ENCODE measurements at places on chromosomes 4 and X.

GRCh38 chrX:50971395-50971794 lies 60.9 kb downstream of the BMP15 start:
- no peak for DNase-seq

- DNase-seq = no peak
These were observed at the start of gene GRIA3 for GRCh38 chrX:123184219-123184865. Gene GRIA3, plus strand, starts transcription at chrX:123184278. Its CDS starts 258 bp downstream, at chrX:123184536.

DNA sequence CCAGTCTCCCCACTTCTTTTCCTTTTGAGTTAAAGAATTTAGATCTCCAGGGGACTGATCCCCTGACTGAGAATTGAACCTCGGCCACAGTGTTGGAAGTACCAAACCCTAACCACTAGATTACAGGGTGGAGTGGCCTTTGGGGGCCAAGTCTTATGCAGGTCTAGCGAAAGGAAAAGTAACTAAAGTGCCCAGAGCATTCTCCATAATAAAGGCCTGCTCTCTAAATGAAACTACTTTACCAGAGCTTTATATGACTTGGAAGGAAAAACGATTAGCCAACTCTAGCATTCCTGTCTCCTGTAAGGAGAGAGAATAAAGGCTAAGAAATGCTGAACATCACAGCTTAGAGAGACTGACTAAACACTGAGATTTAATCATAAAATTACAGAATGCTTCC lies 788.0 kb downstream of the C4orf33 start:
- DNase-seq = no peak

DNA sequence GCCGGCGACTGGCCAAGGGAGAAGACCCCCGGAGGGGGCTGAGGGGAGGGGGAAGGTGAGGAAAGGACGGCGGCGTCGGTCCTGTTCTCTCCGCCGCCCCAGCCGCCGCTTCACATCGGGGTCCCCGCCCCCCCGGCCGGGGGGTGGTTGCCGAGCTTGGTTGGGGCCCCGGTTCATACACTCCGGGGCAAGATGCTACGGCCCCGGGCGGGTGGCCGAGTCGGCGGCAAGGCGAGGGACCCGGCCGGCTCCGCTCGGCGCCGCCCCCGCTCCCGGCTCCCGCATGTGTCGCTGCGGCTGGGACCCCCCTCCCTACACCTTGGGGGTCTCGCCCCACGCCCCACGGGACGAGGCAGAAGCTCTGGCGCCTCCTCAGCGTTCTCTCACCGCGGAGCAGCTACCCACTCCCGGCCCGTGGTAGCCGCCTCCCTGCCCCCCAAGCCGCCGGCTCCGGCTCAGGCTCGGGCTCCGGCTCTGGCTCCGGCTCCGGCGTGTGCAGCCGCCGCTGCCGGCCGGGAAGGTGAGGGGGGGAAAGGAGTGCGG lies 461 bp downstream of the FBXW7 start:
- no peak for DNase-seq

DNA sequence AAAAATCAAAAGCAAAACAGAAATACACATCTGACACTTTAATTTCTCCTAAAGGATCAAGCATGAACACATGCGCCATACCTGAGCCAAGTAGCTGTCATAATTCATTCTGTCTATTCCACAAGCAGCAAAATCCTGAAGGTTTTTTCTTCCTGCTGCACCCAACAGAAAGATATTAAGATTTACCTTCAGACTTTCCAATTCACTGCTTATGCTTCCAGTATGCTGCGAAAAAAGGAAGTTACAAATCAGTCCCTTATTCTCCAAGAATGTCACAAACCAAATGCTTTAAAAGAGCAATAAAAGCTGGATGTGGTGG lies 29.2 kb upstream of the FGFBP2 start:
- no peak for DNase-seq

GRCh38 chrX:115068896-115069295 lies 51.5 kb upstream of the IL13RA2 start:
- DNase-seq = no peak

GRCh38 chr4:140628016-140628415 lies 59.3 kb upstream of the UCP1 start:
- no peak for DNase-seq

DNA sequence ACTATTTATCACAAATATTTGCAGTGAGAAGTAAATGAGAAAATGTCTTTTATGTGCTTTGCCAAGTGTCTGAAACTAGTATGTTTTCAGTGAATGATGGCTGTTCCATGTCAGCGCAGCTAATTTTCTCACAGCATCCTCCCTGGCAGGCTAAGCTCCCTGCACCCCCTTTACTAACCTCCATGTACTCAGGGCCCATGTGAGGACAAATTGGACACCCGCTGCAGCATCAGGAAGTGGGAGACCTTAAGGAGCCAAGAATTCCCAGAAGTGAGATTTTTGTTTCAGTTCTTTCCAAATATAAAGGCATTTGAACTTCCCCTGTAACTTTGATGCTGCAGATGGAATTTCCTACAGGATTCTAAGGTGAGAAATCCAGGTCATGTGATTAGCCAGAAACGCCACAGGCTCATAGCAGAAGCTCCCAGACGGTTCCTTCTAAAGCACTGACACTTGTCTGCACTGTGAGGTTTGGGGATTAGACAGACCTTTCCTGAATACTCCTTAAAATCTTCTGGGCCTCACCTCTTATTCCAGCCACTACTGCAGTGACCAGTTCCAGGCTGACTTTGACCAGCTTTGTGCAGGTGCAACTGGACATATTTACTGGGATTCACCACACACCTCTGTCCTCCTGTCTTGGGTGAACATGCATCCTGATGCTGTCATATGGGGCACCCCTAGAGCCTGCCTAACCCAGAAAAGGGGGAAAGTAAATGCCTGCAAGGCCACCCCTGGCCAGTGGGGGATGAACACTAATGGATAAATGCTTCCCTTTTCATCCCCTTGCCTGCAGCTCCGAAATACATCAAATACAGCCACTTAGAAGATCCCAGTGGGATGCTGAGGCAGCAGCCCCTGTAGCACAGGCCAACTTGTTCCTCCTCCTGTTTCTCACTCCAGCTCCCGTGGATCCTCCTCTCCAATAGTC lies 45.9 kb downstream of the LGI2 start:
- DNase-seq = no peak

GRCh38 chr4:123166023-123166422 lies 230.6 kb upstream of the SPRY1 start:
- no peak for DNase-seq

DNA sequence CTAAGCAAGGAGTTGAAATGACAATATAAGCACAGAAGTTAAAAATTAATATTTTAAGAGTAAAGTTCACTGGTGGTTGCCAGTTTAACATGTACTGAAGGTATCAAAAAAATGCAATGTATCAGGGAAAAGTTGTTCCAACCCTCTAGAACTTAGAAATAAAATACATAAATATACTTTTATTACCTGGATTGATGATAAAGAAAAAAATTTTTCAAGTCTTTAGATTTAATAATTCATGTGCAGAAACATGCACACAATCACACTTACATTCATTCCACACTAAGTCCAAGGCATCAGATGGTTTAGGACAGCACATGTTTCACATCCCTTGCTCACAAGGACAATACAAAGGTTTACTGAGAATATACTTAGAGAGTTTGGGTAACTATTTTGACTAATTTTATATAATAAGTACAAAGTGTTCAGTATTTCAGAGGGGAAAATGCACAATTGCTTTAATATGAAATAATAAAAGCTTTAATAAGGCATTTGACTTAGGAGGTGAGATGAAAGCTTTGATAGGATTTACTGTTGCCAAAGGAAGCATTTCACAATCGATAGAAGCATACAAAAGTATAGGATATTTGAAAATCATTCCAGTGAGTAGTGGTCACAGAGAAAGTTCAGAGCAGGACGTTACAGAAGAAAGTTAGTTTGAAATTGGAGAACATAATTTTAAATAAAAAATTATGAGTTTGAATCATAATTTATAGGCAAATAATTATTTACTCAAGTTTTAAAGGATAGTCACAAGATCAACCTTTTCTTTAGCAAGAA lies 392 bp upstream of the UGT2A3 start:
- DNase-seq = no peak

- DNase-seq = no peak
These were observed 744.2 kb upstream of the GRIA3 start for GRCh38 chrX:122439831-122440230.

GRCh38 chr4:15488136-15488535 lies 18.5 kb downstream of the CC2D2A start:
- no peak for DNase-seq

DNA sequence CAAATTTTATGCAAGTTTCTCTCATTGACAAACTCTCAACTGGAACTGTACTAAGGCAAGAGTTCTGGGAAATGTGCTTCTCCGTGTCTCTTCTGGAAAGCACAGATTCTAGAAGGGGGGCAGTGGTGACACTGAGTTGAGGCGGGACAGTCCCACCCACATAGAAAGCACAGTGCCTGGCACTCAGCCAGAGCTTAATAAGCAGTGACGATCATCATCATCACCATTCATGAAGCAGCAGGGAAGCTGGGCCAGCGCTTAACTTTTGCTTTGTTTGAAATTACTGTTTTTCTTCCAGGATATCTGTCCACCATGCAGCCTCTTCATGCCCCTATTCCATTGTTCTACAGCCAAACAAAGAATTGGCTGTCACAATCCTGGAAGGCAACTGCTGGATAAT lies 60.3 kb downstream of the BEND2 start:
- DNase-seq = no peak

DNA sequence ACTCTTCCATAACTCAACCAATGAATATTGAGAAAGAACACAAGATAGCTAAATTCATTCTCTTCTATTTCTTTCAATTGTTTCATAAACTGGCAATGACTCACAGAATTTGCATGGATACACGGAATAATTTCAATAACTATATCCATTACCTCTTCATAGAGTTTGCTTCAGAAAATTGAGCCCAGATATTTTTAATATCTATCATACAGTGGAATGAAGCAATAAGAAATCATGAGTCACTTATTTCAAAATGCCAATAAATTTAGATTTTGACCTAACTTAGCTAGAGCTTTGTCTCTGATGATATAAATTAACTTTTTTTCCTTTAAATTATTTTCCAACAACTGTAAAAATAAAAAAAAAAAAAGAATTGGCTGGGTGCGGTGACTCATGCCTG lies 22.2 kb upstream of the MANBA start:
- no peak for DNase-seq

DNA sequence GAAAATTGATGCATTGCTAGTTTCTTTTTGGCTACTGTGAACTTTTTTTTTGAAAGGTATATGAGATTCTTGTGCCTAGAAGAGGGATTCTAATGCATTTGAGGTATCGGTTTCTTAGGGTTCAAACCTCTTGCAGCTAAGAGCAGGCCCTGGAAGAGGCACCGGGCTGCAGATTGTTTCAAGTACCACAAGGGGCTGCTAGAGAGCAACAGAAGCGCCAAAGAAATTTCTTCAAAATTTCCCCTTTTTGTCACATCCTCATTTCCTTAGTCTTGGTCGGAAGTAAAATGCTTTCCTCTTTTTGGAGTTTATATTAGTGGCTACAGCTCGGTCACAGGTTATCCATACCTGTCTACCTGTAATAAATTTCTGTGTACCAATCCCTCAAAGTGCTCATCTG lies 89.8 kb downstream of the PDGFRA start:
- DNase-seq = peak; percentile 19

DNA sequence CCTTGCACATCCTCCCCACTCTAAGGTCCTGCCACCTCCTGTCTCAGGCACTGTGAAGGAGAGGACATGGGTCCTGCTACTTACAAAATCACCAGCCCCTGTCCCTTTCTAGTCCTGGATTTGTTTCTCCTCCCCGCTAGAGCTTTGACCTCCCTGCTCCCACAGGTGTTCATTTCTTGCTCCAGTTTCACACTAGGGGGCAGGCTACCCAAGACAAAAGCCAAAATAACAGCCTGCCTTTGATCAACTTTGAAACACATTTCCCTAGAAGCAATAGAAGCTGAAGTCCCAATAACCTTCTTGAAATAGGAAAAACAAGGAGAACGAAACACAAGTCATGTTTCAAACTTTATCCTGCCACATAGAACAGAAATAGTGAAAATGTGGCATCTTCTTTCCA lies 164.4 kb downstream of the QDPR start:
- DNase-seq = peak; percentile 29

GRCh38 chr4:8319731-8320385 lies 50.3 kb downstream of the HTRA3 start:
- no peak for DNase-seq

DNA sequence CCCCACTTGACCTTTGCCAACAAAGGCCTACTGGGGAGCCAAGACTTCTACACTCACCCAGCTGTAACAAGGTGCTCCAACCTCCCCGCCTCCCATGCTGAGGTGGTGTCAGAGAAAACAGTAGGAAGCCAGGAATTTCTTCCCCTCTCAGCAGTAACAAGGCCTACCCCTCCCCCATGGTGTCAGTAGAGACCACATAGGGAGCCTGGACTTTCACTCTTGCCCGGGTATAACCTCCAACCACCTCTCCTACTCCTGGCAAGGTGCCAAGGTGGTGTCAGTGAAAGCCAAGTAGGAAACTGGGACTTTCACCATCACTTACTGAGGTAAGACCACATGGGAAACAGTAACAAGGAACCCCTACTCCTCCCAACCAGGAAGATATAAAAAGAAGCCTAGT lies 93.1 kb downstream of the SLC16A2 start:
- no peak for DNase-seq

GRCh38 chr4:144547678-144548298 lies 98.2 kb upstream of the HHIP start:
- no peak for DNase-seq

GRCh38 chr4:82431831-82432230 lies 1.4 kb downstream of the ENOPH1 start:
- no peak for DNase-seq

DNA sequence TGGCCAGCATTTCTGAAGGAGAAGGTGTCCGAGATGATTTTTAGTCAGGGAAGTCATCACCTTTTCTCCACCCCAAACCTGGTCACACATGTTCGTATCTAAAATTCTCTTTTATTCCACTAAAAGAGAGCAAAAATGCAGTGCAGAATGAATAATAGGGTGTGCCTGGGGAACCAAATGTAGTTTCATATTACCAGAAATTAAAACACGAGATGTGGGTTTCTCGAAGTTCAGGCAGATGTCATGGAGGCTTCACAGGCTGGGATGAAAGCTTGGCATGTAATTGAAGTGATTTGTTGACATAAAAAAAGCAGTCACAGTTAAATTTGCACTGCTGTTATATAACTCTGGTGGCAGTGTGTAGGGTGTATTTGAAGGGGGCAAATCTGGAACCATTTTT lies 165.5 kb upstream of the PDE5A start:
- DNase-seq = no peak

GRCh38 chr4:19807505-19807904 lies 444.2 kb upstream of the SLIT2 start:
- DNase-seq = no peak

GRCh38 chrX:25548811-25549210 lies 533.0 kb upstream of the ARX start:
- no peak for DNase-seq

DNA sequence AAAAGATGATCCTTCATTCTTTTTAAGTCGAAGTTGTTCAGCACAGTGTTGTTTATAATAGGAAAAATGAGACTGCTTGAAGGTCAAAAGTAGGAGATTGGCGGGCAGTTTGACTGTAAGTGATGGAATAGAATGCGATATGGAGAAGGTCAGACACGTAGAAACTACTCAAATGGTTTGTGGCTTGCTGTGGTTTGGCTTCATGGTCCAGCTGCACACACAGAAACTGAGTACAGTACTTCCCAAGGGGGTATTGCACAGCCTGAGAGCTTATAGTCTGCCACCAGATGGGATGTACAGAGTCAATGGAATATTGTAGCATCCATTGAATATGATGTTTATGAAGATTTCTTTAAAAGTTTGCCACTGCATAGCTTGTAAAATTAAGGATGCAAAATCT lies 41.1 kb upstream of the DKK2 start:
- DNase-seq = no peak

GRCh38 chrX:16992445-16992844 lies 46.0 kb downstream of the REPS2 start:
- DNase-seq = no peak
